ENCODE measurements at places on chromosomes 11 and 22. TPM values are rescaled to one million over a fixed set of nuclear protein-coding genes. Genes with fewer than 3 reads are reported as not detected.

DNA sequence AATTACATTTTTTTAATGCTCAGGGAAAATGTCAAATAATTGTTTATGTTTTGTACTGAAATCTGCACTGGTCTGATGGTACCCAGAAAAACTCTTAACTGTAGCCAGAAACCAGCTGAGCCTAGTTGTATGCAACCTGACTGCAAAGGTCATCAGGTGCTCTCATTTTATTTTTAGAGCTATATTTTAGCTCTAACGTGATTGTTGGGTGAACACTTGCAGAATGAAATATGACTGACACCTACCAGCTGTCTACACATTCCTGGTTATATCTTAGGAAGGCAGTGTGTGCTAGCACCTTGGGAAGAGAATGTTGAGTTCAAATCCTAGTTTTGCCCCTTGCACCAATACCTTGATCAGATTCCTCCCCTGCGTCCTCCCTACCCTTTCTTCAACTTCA lies 23.6 kb downstream of the PTPRJ start:
- peaks cover 3% of the 10 kb centered on the region for H3K4me1 ChIP-seq
- no peak overlapping the region for H3K4me3 ChIP-seq
- no peak for DNase-seq
- H3K27me3 ChIP-seq: no peaks in the 10 kb centered on the region

- no peak overlapping the region for H3K4me3 ChIP-seq
- no peak overlapping the region for H3K27ac ChIP-seq
- H3K4me1 ChIP-seq: peaks cover 4% of the 10 kb centered on the region
- DNase-seq: no peak
- H3K27me3 ChIP-seq: no peaks in the 10 kb centered on the region
Measured at GRCh38 chr11:7635708-7636107, 37.6 kb downstream of the CYB5R2 start.

- no peak overlapping the region for H3K4me3 ChIP-seq
- H3K4me1 ChIP-seq: no peaks in the 10 kb centered on the region
- no peak for DNase-seq
- no peaks in the 10 kb centered on the region for H3K36me3 ChIP-seq
- no peak overlapping the region for H3K27ac ChIP-seq
- no peaks in the 10 kb centered on the region for H3K27me3 ChIP-seq
Measured at GRCh38 chr11:101348786-101349185, 219.2 kb upstream of the PGR start.

DNA sequence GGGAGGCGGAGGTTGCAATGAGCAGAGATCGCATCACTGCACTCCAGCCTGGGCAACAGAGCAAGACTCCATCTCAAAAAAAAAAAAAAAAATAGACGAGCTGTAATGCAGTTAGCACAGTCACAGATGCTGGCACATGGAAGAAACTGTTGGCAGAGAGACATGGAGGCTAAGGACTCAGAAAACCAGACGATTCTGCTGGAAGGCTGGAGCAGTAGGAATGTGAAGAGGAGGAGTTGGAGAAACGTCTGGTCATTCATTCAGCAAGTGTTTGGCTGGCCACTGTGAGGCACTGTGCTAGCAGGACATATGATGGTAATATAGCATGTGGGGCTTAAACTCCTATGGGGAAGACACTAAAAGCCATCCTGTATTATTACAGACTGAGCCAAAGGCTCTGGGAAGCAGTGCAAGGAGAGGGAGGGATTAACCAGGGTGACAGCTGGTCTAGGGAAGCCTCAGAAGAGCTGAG lies 5.0 kb downstream of the UQCR10 start:
- H3K36me3 ChIP-seq: peaks cover 11% of the 10 kb centered on the region
- H3K4me3 ChIP-seq: no peak overlapping the region
- H3K4me1 ChIP-seq: peaks cover 14% of the 10 kb centered on the region

GRCh38 chr11:125429174-125429707 lies 66.8 kb downstream of the FEZ1 start:
- H3K4me1 ChIP-seq: no peaks in the 10 kb centered on the region
- DNase-seq: peak; percentile 55
- H3K36me3 ChIP-seq: peaks cover 4% of the 10 kb centered on the region

DNA sequence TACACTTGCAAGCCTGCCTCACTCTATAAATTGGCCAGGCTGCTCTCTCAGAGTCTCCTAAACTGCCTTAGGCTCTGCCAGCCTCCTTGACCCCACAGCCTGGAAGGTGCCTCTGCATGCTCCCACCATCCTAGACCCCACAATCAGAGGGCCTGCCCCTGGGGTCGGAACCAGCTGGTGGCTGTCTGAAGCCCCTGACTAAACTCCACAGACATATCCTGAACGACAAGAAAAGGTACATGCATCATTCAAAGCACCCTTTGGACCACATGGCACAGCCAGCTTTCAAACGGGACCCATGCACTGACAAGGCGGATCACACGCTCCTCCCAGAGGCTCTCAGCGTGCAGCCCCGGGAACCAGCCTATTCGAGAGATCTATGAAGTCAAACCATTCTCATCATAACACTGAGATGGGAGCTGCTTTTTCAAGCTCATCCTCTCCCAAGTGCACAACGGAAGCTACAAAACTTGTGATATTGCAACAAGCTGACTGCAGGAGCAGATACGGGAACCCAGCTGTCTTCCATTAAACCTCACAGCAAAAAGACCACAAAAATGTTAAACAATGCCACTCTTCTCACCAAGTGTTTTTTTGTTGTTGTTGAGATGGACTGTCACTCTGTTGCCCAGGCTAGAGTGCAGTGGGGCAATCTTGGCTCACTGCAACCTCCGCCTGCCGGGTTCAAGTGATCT lies 8.1 kb downstream of the SHANK2 start:
- no peaks in the 10 kb centered on the region for H3K36me3 ChIP-seq
- no peak overlapping the region for H3K4me3 ChIP-seq
- no peak overlapping the region for H3K27ac ChIP-seq
- H3K4me1 ChIP-seq: peaks cover 33% of the 10 kb centered on the region

- no peak overlapping the region for H3K4me3 ChIP-seq
- no peak overlapping the region for H3K27ac ChIP-seq
- H3K27me3 ChIP-seq: no peaks in the 10 kb centered on the region
- DNase-seq: no peak
Measured at GRCh38 chr11:10382518-10382917, 72.5 kb upstream of the AMPD3 start.

GRCh38 chr22:39898997-39899396 lies 1.9 kb upstream of the GRAP2 start:
- no peak for DNase-seq
- H3K27ac ChIP-seq: no peak overlapping the region
- no peaks in the 10 kb centered on the region for H3K36me3 ChIP-seq
- no peak overlapping the region for H3K4me3 ChIP-seq
- no peaks in the 10 kb centered on the region for H3K4me1 ChIP-seq

GRCh38 chr11:2475136-2475918 lies 30.5 kb downstream of the KCNQ1 start:
- H3K27me3 ChIP-seq: no peaks in the 10 kb centered on the region
- H3K27ac ChIP-seq: no peak overlapping the region
- peak; percentile 89 for DNase-seq
- no peaks in the 10 kb centered on the region for H3K36me3 ChIP-seq
- no peak overlapping the region for H3K4me3 ChIP-seq

GRCh38 chr11:65787649-65788622 lies 1.1 kb downstream of the OVOL1 start:
- H3K27me3 ChIP-seq: no peaks in the 10 kb centered on the region
- no peak overlapping the region for H3K4me3 ChIP-seq
- DNase-seq: peak; percentile 44
- H3K36me3 ChIP-seq: no peaks in the 10 kb centered on the region

DNA sequence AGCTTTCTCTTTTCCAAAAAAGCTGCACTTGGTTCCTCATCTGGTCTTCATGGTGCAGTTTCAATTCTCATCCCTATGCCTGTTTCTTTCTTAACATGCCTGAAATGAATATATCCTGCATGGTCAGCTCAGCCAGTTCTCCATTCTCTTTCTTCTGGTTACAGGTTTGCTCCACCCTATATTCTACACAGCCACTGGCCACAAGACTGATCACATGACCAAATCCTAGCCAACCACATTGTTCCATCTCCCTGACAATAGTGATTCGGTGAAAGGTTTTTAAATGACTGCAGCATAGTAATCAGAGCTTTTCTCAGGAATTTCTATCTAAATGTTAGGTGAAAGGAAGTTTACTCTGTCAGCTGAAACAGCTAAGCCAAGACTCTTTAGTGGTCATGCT lies 891.4 kb downstream of the METTL15 start:
- no peaks in the 10 kb centered on the region for H3K36me3 ChIP-seq
- H3K27ac ChIP-seq: no peak overlapping the region
- DNase-seq: no peak
- H3K4me3 ChIP-seq: no peak overlapping the region

- H3K36me3 ChIP-seq: no peaks in the 10 kb centered on the region
- H3K4me3 ChIP-seq: no peak overlapping the region
- peaks cover 48% of the 10 kb centered on the region for H3K4me1 ChIP-seq
- H3K27me3 ChIP-seq: no peaks in the 10 kb centered on the region
- DNase-seq: peak; percentile 61
Measured at GRCh38 chr11:120184946-120185705, 25.7 kb upstream of the OAF start.

DNA sequence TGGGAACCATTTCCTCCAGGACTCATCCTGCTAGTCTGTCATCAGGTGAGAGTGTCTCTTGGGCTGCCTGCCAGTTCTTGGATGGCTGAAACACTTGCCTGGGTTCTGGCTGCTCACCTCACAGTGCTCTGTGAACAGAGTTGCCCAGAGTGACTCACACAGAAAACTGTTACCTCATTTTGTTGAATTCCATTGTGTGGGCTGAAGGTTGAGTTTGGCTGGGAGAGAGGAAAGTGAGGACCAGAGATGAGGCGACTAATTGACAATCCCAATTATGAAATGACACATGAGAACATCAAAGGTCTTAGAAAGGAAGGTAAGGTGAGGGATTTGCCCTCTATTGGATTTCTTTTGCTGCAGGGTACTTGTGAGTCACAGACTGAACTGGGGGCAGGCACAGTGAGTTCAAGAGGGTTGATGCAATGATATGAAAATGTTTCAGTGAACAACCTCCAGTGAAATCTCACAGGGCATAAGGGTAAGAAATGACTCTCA lies 20.2 kb upstream of the CALCB start:
- H3K4me3 ChIP-seq: no peak overlapping the region
- H3K4me1 ChIP-seq: no peaks in the 10 kb centered on the region
- no peaks in the 10 kb centered on the region for H3K27me3 ChIP-seq
- H3K27ac ChIP-seq: no peak overlapping the region
- no peak for DNase-seq

DNA sequence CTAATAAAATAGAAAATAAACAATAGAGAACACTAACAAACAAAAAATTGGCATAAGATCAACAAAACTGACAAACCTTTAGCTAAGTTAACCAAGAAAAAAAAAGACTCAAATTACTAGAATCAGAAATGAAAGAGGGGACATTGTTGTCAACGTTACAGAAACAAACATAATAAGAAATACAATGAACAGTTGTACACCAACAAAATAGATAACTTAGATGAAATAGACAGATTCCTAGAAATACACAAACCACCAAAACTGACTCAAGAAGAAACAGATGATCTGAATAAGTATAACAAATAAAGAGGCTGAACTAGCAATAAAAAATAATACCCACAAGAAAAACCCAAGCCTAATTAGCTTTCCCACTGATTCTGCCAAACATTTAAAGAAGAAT lies 34.7 kb upstream of the TMPRSS4 start:
- peaks cover 2% of the 10 kb centered on the region for H3K27me3 ChIP-seq
- no peak for DNase-seq
- no peak overlapping the region for H3K4me3 ChIP-seq
- H3K36me3 ChIP-seq: no peaks in the 10 kb centered on the region
- peaks cover 4% of the 10 kb centered on the region for H3K4me1 ChIP-seq

GRCh38 chr22:26109686-26110315 lies 59.5 kb upstream of the SEZ6L start:
- DNase-seq: no peak
- H3K27me3 ChIP-seq: no peaks in the 10 kb centered on the region
- peaks cover 1% of the 10 kb centered on the region for H3K4me1 ChIP-seq
- no peak overlapping the region for H3K4me3 ChIP-seq
- H3K36me3 ChIP-seq: no peaks in the 10 kb centered on the region
- no peak overlapping the region for H3K27ac ChIP-seq

- DNase-seq: no peak
- H3K27me3 ChIP-seq: no peaks in the 10 kb centered on the region
- H3K27ac ChIP-seq: peak overlapping the region; percentile 5
- no peaks in the 10 kb centered on the region for H3K36me3 ChIP-seq
Measured at GRCh38 chr11:44627165-44627789, 61.8 kb downstream of the CD82 start.

GRCh38 chr11:10862446-10862845 lies 4.6 kb upstream of the ZBED5 start:
- no peaks in the 10 kb centered on the region for H3K36me3 ChIP-seq
- H3K4me3 ChIP-seq: no peak overlapping the region
- no peaks in the 10 kb centered on the region for H3K27me3 ChIP-seq
- H3K4me1 ChIP-seq: no peaks in the 10 kb centered on the region

DNA sequence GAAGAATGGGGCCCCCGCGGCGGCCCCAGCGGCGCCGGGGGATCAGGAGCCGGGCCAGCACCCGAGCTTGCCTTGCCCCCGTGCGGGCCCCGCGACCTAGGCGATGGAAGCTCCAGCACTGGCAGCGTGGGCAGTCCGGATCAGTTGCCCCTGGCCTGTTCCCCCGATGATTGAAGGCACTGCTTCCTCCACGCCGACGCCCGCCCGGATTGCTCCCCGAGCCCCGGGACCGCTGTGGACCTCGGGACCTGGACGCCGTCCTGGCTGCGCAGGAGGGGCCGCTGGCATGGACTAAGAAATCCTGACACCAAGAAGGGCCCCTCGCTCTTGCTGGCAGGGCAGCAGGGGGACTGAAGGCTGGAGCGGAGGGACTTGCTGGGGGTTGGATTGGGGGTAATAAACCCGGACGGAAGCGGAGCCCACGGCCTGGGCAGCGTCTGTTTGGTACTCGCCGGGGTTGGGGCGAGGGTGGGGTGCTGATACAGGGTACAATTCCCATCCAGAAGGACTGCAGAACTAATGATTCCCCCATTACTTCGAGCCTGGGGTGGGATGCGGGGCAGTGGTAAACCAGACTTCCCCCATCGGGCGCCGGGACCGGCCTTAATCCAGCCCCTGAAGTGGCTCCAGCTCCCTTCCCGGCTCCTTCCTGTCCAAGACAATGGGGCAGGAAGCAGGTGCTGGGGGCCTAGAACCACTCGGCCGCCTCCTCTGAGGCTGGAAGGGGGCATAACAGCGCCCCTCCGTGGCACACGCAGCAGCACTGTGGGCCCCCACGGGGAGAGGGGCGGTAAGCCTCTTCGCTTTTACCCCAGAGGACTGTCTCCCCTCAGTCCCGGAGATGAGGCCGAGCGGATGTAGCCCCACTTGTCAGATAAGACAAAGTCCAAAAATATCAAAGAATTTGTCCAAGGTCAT lies 1.0 kb downstream of the CCDC85B start:
- peak; percentile 55 for DNase-seq
- H3K27me3 ChIP-seq: no peaks in the 10 kb centered on the region
- H3K27ac ChIP-seq: peak overlapping the region; percentile 98
- peaks cover 4% of the 10 kb centered on the region for H3K36me3 ChIP-seq
- peak overlapping the region; percentile 64 for H3K4me3 ChIP-seq

- H3K4me3 ChIP-seq: peak within 1 kb of the TSS; percentile 78
- peak within 1 kb of the TSS; percentile 76 for H3K27ac ChIP-seq
- H3K4me1 ChIP-seq: peaks cover 5% of the 10 kb centered on the region
- DNase-seq: peak; percentile 88
- H3K27me3 ChIP-seq: no peaks in the 10 kb centered on the region
- H3K36me3 ChIP-seq: no peaks in the 10 kb centered on the region
Measured at GRCh38 chr11:44950625-44951476, at the start of gene TP53I11. Gene TP53I11, minus strand, starts transcription at chr11:44950883. Its CDS starts 12,548 bp downstream, at chr11:44938335.

PHETA2 gene
- total RNA-seq: 18.1 TPM

RTN4R gene
- total RNA-seq: 2.6 TPM

CADM1 gene
- 91.3 TPM for total RNA-seq

SHANK2 gene
- total RNA-seq: 42.7 TPM

FADD gene
- 27.6 TPM for total RNA-seq

APOL3 gene
- 50.9 TPM for total RNA-seq

CASP5 gene
- total RNA-seq: 2.1 TPM

MOV10L1 gene
- 11.9 TPM for total RNA-seq

OR10A3 gene
- not detected for total RNA-seq

All from lung (tissue), 17 donors.